ENCODE measurements at places on chromosomes 16 and 17. TPM values are rescaled to one million over a fixed set of nuclear protein-coding genes. Genes with fewer than 3 reads are reported as not detected.

Gene ST6GALNAC1
- total RNA-seq = 0.46 TPM

Gene CACNG1
- not detected for total RNA-seq

Gene KCNJ12
- 1.2 TPM for total RNA-seq

Gene KRT17
- total RNA-seq = 0.90 TPM

Gene PRSS22
- total RNA-seq = 2.0 TPM

Gene KLHL11
- 2.5 TPM for total RNA-seq

Gene CA7
- total RNA-seq = not detected

Gene ABHD15
- 24.8 TPM for total RNA-seq

Gene ZPBP2
- total RNA-seq = not detected
